ENCODE measurements at places on chromosomes 3 and 15.

- DNase-seq: no peak
Observed at GRCh38 chr3:140252812-140253656, 318.0 kb downstream of the CLSTN2 start.

GRCh38 chr3:171121801-171122200, 95.3 kb upstream of the SLC2A2 start:
- DNase-seq: no peak

DNA sequence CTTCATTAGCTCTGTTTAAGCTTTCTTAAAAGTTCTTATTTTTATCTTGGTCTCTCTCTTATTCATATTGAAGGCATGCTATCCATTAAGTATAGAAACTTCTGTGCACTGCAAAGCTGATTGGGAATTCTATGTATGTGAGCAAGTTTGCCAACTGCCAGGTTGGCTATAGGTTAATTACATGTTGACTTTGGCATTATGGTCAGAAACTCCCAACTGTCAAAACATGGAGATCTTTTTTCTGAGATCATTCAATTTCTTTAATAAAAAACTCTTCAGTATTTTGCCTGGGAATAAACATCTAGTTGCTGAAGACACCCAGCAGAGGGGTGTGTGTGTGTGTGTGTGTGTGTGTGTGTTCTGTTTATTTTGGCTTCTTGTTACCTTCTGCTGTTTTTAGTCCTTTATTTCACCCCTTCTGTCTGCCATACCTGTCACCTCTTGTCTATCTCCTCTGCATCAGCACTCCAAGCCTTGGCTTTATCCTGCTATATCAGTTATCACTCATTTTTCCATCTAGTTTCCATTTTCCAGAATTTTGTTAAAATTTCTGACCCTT, 1.3 kb upstream of the ARL14 start:
- DNase-seq: no peak

- DNase-seq: no peak
Observed at GRCh38 chr3:152173627-152174026, 95.1 kb upstream of the MBNL1 start.
